Activated CD8-positive, alpha-beta memory T cell treated with anti-CD3 and anti-CD28 coated beads for 48 hours (primary cell): ENCODE measurements at places on chromosomes 12 and 14.

DNA sequence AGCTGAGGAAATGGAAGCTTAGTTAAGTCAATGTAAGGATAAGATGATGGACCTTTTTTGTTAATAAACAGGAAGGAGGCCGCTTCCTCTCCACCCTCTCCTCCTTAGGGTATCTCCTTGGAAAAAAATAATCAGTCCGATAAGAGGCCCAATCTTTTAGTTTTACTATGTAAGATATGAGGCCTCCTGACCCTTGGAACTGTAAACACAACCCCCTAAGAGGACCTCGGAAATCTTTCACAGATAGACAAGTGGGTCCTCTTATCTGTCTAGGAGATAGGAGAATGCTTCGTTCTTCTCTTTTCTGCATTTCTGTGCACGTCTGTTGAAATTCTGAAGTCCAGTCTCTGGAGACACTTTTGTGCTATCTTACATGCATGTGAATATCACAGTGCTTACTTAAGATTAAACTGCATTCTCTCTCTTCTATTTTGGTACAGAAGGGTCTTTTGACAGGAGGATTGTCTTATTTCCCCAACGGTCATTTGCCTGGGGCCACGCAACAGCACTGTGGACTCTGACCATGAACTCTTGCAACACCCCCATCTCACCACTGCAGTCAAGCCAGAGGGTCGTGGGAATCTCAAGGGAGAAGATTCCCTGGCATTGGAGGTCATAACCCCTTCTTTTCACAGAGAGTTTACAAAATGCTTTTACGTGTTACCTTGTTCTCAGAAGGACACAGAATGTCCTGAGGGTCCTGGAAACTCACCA lies 313.0 kb upstream of the RTL1 start:
- DNase-seq: no peak

DNA sequence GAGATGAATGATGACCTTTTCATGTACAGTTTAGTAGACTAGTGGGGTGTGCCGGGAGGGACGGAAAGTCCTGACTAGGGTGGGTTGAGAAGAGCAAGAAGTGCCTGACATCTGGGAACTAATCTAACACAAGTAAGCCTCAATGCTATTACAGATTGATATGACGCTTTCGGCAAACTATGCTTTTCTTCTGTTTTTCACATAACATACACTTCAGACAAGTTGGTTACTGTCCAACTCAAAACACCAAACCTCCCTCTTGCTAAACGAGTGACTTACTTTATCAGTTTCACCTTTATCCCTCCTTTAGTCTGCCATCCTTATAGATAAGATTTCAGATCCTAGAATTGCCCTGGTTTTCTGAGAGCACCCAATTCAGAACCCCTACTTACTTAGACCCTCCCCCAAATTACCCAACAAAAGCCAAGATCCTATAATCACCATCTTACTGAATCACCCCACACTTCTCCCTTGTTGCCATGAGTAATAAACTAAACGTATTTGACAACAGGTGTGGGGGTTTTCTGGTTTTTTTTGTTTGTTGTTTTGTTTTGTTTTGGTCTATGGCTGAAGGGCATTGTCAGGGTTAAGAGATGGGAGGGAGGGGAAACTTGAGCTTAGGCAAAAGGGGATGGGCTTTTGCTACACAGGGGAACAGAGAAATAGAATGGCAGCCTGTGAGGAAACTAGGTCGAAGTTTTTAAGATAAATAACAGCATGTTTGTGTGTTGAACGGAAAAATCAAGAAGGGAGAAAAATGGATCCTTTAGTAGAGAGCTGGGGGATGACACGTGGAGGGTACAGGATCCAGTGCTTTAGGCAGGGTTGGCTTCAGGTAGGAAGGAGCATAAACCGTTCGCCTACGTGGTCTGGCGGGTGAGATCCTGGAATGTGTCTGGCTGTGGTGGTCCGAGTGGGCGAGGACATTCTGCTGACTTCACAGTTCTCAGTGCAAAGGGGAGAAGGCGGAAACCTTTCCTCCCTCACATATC lies 6.1 kb upstream of the PSMA3 start:
- DNase-seq: no peak

DNA sequence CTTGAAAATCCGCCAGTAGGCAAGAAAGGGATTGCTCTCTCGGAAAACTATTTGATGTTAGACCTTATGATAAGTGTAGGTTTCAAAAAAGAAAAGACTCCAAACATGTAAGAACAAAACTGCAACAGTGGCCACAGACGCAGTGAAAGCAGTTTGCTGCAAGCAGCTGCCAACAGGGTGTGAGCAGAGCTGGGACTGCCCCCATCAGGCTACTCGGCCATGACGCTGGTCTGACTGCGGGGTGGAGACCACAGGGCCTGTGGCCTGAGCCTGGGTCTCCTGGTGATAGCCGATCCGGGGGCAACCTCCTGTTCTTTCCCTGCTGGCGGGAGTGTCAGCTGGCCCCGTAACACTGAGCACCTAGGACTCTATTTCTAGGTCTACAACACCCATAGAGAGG lies 63.2 kb downstream of the AMN start:
- no peak for DNase-seq

- DNase-seq: no peak
These were observed 13.4 kb downstream of the TNFAIP2 start for GRCh38 chr14:103136388-103137271.

DNA sequence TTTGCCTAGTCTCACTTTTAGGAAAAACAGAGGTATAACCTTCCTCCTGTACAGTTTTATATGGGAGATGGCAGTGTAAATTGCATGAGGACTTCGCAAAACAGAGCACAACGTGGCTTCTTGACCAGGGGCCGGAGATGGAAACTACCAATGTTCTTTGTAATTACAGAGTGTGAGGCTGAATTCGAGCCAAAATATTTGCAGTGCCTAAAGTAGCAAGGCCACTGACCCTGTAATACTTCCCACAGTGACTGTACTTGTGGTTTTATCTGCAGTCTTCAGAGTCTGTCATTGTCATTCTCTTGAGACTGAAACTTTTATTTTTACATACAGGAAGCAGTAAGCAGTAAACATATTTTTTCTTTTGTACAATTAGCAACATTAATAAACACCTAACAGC lies 98.9 kb downstream of the RERG start:
- no peak for DNase-seq

DNA sequence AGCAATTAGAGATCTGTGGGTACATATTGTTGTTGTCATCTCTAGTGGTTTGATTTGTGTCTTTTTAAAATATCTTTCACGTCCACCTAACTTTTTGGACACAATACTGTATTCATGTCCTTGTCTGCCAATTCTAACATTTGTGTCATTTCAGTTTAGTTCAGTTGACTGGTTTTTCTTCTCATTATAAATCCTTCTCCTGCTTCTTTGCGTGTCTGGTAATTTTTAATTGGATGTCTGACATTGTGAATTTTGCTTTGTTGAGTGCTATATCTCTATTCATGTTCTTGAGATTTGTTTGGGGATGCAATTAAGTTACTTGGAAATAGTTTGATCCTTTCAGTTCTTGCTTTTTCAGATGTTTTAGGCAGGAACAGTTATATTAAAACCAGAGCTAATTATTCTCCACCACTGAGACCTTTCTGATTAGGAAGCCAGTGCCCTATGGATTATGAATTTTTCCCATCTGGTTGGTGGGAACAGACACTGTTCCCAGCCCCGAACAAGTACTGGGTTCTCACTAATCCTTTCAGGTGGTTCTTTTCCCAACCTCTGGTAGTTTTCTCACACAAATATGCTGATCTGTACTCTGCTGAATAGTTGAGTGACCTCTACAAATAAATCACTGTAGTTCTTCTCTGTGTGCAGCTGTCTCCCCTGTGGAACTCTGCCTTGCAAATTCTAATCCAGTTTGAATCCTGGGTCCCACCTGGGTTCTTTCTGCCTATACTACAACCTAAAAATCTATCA lies 91.1 kb upstream of the DYNC1H1 start:
- no peak for DNase-seq

GRCh38 chr12:129393357-129393937 lies 510.4 kb downstream of the TMEM132D start:
- DNase-seq: no peak

DNA sequence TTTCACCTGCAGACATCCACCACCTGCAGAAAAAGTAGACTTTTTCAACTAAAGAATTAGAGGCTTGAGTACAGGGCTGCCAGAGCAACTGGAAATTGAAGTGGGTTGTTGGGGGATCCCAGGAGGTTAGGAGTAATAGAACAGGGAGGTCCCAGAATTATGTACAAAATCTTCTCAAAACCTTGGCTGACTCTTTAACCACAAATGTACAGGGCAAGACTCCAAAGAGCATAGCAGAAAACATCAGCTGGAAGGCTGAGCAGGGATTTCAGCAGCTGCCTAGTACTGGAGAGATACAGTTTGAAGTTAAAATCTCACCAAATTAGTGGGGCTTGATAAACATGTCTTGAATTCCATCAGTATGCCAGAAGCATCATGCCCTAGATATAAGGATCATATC lies 191.6 kb downstream of the CRADD start:
- DNase-seq: no peak

DNA sequence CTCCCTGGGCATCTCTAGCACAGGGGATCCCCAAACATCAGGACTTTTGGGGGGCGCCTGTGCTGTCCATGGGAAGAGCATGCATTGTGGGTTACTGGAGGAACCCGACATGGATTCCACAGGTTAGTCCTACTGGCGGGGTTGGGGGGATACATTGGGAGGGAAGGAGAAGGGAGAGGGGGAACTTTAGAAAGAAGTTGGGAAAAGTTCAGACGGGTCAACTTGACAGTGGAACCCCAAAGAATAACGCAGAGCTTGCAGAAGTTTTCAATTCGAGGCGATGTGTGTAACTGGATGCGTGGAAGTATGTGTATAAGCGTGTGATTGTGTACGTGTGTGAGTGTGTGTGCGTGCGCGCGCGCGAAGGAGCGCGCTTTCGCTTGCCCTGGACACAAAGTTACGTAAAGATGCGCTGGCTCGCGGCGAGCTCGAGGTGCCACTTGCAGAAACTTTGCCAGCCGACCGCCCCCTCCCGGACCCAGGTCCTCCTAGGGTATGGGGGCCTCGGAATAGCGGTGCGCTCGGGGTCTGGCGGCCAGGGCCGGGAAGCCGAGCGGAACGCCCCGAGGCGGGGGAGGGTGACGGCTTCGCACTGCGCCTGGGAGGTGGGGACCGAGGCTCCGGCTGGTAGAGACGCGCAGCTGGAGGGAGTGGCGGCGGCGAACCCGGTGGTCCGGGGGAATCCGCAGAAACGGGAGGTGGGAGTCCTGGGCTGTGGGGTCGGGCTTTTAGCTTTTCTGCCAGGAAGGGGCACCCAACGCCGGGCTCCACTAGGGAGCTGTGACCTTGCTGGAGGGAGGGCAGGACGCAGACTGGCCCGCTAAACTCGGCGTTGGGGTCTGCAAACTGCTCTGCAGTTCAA lies 669 bp downstream of the RFX4 start:
- no peak for DNase-seq

DNA sequence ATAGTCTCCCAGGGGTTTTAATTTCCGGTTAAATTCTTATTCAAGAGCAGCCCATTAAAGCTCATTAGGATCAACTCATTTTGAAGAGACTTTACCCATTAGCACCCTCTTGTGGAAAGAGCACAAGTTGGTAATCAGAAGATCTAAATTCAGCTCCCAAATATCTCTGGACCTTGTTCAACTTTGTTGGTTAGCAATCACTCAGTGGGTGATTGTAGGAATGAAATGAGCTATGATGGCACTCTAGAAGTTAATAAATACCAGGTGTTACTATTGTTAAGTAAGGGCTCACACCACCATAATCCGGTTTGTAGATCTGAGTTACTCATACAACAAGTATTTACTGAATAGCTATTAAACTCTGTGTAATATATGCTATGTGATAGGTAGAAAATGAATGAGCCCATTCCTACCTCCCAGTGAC lies 42.9 kb downstream of the TRIP11 start:
- no peak for DNase-seq

GRCh38 chr14:94827711-94828447 lies 58.0 kb upstream of the GSC start:
- no peak for DNase-seq

- no peak for DNase-seq
These were observed 7.2 kb upstream of the GPR132 start for GRCh38 chr14:105072381-105072861.

- DNase-seq: no peak
These were observed 57.0 kb upstream of the FOXN3 start for GRCh38 chr14:89473989-89474388.

DNA sequence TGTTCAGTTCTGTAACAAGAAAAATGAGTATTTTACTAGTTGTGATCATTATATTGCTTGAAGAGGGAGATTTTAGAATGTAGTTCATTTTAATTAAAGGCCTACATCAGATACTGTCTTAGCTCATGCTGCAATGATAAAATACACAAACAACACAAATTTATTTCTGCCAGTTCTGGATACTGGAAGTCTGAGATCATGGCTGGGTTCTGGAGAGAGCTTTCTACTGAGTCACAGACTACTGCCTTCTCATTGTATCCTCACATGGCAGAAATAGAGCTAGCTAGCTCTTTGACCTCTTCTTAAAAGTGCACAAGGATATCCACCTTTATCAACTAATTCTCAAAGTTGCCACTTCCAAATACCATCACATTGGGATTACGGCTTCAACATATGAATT lies 53.8 kb downstream of the MIS18BP1 start:
- no peak for DNase-seq

DNA sequence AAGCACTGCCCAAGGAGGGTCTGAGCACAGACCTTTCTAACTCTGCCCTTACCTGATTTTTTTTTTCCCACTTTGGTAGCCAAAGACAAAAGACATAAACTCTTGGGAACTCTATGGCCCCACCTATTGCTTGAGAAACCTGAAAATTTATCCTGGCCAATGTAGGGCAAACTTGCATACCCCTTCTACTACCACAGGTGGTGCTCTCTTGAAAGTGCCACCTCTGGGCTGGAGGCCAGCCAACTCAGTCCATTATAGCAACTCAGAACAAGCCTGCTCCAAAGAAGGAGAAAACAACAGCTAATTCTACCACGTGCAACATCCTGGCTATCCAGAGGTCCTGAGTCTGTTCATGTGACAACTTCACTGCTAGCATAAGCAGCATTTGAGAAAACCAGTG lies 55.7 kb upstream of the ABCD2 start:
- no peak for DNase-seq

- DNase-seq: no peak
These were observed 118.9 kb downstream of the VEZT start for GRCh38 chr12:95336387-95337067.

GRCh38 chr12:80936642-80937390 lies 918 bp downstream of the LIN7A start:
- DNase-seq: no peak

- no peak for DNase-seq
These were observed 131.1 kb downstream of the PRKCH start for GRCh38 chr14:61452452-61452851.

GRCh38 chr12:12016284-12017100 lies 54.2 kb upstream of the BCL2L14 start:
- DNase-seq: no peak

- no peak for DNase-seq
These were observed 840 bp downstream of the PNP start for GRCh38 chr14:20469890-20470602.

- no peak for DNase-seq
These were observed 2.0 kb downstream of the RFLNA start for GRCh38 chr12:124296916-124297351.
